ENCODE measurements at places on chromosomes 3 and 15.

DNA sequence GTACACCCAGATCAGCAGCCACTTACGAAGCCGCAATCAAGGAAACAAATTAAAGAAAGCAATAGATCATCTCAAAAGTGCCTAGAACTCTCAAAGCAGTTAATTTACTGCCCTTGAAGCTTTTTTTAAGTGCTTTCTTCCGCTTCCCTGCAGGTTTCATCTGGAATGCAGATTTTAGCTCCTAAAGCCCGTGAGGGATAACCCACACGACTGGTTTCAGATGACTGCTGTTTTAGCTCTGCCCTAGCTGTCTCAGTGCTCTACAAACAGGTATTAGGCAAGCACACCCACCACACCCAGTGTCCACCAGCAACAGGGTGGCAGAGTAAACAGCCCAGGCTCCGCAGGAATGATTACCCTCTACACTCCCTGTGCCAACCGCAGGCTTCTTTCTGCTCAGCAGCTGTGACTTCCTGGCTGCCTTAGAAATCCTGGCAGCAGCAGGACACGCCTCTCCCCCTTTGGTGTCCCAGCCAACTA lies 126.0 kb downstream of the FMN1 start:
- peak; percentile 18 for ATAC-seq

DNA sequence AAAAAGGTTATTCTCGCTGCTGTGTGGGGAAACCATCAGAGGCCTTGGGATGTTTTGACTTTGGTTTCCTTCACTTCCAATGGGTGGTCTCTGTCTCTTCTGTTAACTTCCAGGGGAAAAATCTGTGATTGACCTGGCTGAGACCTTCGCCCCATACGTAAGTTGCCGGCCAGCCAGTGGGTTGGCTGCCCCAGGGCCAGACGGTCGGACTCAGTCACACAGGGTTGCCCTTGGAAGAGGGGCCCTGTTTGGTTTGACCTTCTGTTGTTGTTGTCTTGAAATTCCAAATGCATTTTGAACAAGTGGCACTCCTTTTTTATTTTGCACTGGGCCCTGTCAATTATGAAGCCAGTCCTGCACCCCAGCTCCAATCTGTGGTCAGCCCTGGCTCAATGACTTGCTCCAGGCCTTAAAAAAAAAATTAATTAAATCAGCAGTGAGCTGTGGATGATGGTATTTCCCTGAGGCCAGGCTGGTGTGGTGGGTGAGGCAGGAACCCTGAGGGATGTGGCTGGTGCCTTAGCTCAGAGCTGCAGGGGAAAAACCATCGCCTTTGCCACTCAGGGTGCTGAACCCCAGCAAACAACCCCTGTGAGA lies 4.5 kb downstream of the FAM107A start:
- ATAC-seq, result no peak

DNA sequence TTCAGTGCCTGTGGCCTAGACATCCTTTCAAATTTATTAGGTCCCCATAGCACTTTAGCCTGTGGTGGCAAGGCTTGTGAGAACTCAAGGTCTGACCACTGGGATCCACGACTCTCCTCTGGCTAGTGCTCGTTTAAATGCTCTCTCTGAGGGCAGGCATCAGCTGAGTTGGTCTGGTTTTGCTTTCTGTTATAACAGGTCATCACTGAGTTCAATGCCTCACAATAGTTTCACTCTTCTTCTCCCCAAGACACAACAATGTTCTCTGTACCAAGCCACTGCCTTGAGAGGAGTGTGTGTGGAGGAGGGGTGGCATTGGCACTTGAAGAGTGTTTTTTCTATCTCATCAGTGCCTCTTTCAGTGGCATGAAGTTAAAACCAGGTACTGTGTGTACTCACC lies 7.6 kb downstream of the OR5K4 start:
- ATAC-seq, result no peak

DNA sequence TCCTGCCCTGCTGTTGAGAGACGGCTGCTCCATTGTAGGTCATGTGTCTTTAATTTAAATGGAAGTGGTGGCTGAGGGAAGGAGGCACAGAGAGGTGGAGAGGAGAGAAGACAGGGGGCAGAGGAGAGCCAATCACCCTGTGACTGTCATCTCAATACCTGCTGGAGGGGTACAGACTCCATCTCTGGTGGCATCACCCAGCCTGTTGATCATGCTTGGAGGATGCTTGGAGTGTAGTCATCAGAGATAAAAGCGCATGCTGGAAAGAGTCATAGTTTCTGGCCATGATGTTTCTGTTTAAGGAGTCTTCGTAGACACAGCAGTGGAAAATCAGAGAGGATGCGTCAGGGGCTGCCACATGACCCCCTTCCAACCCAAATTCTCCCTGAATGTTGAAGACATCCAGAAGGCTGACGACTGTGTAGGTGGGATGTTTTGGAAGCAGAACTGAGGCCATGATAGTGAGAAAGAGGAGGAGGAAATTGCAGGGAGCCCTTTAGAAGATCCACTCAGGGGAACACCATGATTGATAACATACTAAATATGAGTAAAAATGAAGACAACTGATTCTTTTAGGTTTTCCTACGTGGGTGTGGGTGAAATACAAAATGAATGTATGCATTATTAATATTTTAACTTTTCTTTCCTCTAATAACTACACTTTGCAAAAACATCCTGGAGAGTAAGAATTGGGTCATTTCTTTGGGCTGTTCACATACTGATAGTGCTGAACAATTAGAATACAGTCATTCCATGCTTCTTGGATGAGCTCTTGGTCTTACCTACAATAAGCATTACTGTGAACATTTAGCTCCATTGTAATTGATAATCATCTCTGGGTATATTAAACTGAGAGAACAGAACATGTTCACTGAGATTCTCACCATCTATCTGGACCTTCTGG lies 210.6 kb upstream of the ATP10A start:
- no peak for ATAC-seq

- no peak for ATAC-seq
These were observed 57.0 kb downstream of the SLTM start for GRCh38 chr15:58876306-58877106.

DNA sequence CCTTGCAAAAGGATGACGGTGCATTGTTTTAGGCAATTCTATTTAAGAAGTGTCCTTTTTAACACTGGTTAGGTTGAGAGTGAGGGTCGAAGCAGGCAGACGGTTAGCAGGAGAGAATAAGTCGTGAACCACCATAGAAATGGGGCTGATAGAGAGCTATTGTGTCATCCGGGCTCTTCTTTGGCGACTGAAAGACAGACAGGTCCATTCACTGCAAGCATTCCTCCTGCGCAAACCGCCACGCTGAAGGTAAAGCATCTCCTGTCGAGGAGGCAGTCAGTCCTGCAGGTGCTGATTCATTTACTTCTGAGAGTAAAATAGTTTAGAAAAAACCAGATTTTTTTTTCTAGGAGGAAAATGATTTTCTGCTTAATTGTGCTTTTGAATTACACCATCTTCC lies 1002.8 kb upstream of the NR2F2 start:
- ATAC-seq, result no peak

- ATAC-seq, result no peak
These were observed 165.6 kb upstream of the CCDC54 start for GRCh38 chr3:107211608-107212007.

DNA sequence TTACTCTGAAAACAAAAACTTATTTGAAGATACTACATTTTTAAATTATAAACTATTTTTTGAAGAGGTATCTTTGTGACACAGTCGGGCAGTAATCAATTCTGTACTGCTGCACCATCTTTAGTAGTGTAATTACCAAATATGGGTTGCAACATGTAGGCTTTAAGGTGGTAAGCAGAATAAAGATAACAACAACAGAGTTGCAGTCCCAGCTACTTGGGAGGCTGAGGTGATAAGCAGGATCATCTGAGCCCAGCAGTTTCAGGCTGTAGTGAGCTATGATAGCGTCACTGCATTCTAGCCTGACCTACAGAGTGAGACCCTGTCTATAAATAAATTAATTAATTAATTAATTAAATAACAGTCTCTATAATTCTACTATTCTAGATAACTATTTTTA lies 6.0 kb downstream of the PLOD2 start:
- ATAC-seq, result no peak

DNA sequence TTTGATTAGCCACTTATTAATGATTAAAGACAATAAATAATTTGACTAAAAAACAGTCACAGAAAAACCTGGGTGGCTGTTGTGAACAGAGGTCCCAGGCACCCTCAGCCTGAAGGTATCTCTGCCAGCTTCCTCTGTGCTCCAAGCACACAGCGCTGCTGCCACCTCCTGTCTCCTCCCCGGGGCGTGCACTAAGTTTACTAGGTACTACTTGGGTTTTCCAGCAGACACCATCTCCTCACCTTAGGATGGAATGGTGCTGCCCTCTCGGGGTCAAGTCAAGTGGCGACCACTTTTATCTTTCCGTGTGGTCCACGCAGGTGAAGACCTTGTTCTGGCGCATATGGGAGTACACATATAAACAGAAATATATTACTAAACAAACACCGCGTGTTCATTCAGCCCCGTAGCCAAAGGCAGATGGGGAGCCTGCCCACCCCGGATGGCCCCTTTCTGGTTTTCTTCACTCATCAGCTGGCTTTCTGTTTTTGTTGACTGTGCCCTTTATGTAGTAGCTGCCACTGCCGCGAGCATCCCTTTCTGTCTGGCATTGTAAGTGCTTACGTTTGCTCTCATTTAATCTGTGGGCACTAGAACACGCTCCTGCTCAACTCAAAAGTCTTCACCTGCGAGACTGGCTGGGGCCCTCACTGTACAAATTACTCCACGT lies 128.0 kb downstream of the LRIG1 start:
- peak; percentile 31 for ATAC-seq

DNA sequence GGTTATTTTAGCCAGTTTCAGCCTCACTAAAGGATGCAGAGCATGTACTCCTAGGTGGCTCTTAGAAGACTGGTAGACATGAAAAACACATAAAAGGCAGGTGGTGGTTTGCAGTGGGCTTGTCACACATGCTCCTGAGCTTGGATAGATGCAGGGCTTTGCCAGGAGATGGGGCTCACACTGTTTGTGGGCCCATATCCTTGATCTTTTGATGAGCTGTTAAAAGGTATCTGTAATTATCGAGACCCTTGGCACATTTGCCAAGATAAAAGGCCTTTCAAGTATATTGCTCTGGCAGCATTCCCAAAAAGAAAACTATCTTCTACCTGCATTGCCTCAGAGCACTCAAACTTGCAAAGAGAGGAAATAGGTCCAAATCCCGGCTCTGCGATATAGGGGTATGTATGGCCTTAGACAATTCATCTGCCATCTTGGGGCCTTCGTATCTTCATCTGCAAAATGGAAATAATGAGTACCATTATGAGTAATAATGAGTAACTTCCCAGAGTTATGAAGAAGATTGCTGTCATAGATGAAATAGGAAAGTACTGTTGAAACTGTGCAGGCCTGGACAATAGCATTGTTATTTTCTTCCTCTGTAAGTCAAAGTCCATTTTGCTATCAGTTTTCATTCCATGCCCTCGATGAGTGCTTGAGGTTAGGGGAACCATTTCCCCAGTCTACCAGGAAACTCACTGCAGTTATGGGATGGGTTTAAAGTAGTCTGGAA lies 172.7 kb downstream of the SYNPR start:
- no peak for ATAC-seq

GRCh38 chr3:163422671-163423070 lies 1655.6 kb downstream of the SI start:
- no peak for ATAC-seq

DNA sequence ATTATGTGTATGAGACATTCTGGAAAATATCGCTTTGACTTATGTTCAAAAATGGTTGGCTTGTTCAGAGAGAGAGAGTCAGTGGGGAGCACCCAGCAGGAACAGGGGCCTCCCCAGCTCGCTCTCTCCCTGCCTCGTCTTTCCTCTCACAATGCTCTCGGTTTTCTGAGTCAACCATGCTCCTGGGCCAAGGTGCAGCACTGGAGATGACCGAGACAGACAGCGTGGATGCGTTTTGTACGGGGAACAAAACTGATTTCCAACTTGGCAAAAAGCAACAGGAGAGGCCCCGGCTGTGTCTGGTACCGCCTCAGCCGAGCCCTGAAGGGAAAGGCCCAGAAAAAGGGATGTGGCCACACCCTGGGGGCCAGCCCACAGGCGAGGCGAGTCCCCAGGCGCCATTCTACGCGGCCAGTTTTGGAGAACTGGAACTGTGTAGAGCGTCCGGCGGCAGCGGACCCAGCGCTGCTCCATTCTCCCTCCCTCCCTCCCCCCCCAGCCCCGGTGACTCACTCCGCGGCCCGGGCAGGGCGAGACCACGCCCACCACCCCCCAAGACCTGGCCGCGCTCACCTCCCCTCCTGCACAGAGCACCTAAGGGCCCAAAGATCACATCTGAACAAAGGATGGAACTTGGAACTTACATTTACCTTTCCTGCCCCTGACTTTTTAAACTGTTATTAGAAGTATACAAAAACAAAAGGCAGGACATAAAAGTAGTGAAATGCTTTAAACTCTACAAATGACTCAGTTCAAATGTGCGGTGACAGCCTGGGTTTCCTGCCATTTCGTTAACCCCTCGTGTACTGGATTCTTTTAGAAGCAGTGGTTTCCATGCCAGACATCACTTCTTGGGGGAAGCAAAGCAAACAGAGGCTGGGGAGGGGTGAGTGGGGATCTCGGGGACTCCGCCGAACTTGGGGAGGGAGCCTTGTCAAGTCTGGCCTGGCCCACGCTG lies 12.7 kb downstream of the ATP10A start:
- ATAC-seq, result peak; percentile 95

DNA sequence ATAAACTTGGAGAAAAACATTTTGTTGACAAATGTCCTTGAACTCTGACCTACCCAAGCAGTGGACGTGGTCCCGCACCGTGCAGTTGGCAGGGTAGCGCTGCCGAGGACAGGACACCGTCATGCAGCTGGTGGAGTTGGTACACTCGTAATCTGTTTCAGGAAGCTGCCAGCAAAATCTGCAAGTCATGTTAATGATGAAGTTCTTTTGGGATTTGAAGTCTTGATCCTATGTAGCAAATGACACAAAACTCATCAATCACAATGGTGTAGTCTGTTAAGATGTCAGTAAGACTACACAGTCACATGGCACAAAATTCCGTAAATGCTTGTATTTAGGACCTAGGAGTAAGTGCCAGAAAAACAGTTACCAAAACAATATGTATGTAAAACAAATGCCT lies 5.5 kb downstream of the TM2D3 start:
- no peak for ATAC-seq

DNA sequence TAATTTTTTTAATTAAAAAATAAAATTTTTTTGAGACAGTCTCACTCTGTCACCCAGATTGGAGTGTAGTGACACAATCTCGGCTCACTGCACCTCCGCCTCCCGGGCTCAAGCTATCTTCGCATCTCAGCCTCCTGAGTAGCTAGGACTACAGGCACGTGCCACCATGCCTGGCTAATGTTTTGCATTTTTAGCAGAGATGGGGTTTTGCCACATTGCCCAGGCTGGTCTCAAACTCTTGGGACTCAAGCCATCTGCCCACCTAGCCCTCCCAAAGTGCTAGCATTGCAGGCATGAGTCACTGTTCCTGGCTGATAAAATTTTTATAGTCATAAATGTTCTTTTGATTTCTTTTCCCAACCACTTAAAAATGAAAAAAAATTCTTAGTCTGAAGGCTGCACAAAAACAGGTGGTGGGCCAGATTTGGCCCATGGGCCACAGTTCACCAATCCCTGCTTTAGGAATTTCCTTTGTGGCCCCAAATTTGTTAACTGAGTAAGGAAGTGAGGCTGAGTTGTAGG lies 9.2 kb downstream of the UBA5 start:
- no peak for ATAC-seq

GRCh38 chr3:168939651-168940238 lies 723.8 kb downstream of the MECOM start:
- ATAC-seq, result no peak
